Stimulated activated CD8-positive, alpha-beta memory T cell treated with anti-CD3 and anti-CD28 coated beads, Interleukin-15, amount 100 ng/mL, for 4 hours (primary cell): ENCODE measurements at places on chromosomes 2 and 18.

DNA sequence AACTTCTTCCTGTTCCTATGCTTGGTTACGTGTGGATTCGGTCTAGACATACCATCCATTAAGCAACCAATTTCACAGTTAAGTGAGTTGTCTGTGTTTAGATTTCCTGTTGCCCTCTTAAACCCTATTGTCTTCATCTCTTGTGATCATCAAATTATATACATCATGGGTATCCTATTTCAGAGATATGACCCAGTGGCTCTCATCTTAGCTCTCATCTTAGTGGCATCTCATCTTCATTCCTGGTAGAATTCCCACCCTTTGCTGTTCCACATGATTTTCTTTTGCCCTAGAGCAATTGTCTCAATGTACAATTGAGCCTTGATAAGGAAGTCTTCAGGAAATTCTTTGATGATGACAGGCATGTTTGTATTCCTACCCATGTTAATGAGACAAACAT, 29.4 kb upstream of the FN1 start:
- DNase-seq = no peak

DNA sequence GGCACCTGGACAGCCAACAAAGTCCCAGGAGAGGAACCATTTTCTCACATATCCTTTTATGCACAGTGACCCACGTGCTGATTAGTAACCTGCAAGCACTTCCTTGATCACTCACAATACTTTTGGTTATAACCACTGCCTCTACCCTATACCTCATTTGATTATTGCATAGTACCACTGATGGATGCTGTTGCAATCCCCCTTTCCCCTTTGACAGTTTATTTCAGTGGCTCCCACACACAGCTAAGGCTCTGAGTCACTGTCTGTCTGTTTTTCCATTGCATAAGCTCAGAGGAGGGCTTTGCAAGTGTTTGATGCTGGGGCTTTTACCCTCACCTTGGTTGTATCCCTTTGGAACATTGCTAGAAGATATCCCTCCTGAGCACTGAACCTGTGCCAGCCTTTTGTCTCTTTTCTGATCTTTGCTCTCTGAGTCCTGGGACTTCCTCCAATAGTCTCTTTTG, 101.7 kb upstream of the RBBP8 start:
- DNase-seq = no peak

DNA sequence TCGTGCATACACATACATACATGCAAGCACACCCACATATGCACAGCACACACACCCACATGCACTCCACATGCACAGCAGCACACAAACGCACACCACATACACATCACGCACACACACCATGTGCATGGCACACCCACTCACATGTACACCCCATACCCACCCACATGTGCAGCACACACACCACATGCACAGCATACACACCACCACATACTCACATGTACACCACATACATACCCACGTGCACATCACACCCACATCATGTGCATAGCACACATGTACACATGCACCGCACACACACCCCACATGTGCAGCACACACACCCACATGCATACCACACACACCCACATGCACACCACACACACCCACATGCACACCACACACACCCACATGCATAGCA, 132.0 kb upstream of the RGPD4 start:
- no peak for DNase-seq

GRCh38 chr2:8514796-8515758, 166.8 kb upstream of the ID2 start:
- peak; percentile 39 for DNase-seq

DNA sequence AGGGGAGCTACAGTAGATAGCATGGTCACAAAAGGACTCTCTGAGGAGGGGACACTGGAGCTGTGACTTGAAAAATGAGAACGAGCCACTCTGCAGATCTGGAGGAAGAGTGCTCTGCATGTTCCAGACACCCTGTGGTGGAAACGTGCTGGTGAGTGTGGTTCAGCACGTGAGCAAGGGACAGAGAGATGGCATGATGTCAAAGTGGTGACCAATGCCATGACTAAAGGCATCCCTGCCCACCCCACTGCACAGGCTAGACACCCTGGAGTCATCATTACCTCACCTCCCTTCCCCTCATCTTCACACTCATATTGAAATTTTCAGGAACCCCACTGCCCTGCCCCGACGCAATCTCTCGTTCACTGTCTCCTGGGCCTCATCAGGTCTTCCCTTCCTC, 56.5 kb downstream of the SLC4A5 start:
- no peak for DNase-seq

DNA sequence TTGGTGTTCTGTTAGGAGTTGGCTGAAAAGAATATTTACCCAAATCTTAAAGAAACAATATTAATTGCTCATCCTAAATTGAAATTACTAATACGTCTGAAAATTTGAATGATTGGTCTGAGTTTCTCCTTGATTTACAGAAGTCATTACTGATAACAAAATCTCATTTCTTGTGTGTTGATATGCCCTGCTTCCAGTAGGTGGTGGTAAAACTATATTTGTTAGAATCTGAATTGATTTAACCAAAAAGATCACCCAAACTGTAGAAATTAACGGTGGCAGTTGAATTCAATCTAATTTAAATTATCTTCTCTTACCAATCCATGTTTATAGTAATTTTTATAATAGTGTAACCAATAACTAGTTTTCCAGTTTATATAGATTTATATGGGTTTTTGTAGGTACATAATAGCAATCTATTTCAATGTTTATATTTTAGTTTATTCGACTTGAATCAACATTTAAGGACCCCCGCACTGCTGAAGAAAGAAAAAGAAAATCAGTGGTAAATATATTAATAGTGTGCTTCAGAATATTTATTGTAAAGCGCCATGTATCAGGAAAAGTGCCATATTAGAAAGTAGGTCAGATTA, 38.3 kb downstream of the PAPOLG start:
- no peak for DNase-seq
